Activated CD4-positive, alpha-beta memory T cell treated with anti-CD3 and anti-CD28 coated beads for 36 hours (primary cell): ENCODE measurements at places on chromosomes 3 and 15.
A peak's percentile ranks its signal among the peaks of the same experiment; 100 is the strongest.

DNA sequence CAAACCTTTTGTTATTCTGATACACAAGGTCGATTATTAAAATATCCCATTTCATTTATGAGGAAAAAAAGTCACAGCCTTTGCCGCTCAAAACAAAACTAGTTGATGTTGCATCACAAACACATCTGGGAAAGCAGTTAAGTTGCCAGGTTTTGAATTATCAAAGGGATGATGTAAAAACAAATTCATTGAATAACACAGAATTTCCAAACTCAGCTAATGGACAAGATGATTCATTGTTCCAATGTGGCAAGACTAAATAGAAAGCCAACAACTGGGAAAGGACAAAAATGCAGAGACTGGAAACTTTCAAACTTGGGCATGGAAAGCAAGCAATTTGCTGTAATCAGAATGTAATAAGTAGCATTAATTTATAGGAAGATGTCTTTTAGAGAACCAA, 610.0 kb upstream of the ZNF385D start:
- no peak for DNase-seq

- no peak for DNase-seq
These were observed 84.6 kb downstream of the CD47 start for GRCh38 chr3:108006077-108006771.

GRCh38 chr3:134180761-134181160, 69.9 kb downstream of the RYK start:
- no peak for DNase-seq

GRCh38 chr15:31080591-31081014, 20.9 kb downstream of the TRPM1 start:
- DNase-seq = peak; percentile 41
